ENCODE measurements at places on chromosomes 12 and 14.

DNA sequence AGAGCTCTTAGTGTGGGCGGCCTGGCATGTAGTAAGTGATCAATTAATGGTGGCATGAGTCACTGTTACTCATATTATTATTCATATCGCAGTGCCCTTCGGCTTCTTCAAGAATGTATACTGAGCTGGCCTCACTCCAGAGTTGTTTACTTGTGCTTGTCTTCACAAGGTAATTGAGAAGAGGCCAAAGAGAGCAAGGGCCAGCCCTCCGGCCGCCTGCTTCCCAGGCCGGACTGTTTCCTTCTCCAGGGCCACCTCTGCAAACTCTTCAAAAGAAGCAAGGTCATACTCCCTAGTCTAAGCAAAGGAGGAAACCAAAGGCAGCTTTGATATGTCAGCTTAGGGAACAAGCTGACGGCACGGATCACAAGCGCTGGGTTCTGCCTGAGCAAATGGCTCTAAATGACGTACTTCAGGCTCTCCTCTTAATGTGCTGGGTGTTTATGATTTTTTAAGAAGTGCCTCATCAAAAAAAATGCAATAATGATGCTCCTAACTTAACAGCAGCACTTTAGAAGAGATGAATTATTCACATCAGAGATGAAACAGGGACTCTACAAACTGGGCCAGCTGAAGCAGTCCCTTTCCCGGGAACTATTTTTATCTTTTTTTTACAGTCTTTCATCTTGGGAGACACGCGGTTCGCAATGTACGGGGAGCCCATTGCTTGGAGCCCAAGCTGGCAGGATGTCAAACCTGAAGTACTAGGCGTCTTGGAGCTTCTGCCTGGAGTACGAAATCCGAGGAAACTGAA is 65.6 kb upstream of the DLK1 start:
- no peak for DNase-seq

DNA sequence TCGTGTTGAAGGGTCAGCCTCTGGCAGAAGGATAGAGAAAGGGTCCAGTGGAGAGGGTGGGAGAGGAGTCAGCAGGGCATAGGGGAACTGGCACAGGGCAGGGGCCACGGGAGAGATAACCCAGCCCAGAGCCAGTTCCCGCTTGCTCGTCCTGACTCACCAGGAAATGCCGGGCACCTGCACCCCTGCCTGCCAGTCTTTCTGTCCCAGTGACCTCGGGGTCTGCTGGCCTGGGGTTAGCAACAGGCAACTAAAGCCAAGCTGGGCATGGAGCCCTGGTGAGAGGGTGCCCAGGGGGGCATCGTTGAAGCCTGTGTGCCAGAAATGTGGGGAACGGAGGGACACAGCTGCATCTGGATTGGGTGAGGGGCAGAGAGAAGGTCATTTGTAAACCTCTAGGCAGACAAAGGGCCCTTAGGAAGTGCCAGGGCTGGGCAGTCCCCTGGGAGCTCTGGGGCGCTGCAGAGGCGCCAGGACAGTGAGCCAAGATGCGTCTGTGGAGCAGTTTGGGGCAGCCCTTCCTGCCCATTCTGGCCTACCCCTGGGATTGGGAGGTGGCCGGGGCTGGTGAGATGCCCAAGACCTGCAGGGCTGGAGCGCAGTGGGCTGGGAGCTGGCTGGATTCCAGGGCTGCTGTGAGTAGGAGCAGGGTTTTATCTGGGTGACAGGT is 5.5 kb downstream of the TNFAIP2 start:
- no peak for DNase-seq

DNA sequence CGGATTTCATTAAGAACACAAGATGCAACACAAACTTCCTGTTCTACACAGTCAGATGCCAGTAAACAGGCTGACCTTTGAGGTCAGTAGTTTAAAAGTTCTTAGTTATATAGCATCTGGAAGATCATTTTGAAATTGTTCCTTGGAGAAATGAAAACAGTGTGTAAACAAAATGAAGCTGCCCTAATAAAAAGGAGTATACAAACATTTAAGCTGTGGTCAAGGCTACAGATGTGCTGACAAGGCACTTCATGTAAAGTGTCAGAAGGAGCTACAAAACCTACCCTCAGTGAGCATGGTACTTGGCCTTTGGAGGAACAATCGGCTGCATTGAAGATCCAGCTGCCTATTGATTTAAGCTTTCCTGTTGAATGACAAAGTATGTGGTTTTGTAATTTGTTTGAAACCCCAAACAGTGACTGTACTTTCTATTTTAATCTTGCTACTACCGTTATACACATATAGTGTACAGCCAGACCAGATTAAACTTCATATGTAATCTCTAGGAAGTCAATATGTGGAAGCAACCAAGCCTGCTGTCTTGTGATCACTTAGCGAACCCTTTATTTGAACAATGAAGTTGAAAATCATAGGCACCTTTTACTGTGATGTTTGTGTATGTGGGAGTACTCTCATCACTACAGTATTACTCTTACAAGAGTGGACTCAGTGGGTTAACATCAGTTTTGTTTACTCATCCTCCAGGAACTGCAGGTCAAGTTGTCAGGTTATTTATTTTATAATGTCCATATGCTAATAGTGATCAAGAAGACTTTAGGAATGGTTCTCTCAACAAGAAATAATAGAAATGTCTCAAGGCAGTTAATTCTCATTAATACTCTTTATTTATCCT is 13.5 kb downstream of the PTGER2 start:
- no peak for DNase-seq

- DNase-seq, result peak; percentile 46
Measured at GRCh38 chr12:79938843-79939242, 3.9 kb upstream of the PPP1R12A start.
